HFF-Myc (cell line): ENCODE measurements at places on chromosomes 2 and 18.
A peak's percentile ranks its signal among the peaks of the same experiment; 100 is the strongest.

DNA sequence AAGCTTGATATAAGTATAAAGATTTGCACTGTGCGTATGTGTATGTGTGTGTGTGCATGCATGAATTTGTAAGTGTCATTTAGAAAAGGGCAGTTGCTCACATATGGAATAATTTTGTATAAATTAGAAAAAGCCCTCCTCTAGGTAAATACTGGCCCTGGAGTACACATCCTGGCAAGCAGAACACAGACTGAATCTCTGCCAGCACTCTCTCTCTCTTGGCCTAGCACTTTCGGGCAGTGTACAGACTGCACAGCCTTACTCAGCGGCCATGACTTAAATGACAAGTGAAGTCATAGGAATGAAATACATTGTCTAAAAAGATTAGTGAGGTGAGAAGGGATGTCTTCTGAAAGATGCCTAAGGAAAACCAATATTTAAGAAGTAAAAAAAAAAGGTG lies 214.1 kb downstream of the RDH14 start:
- no peak for DNase-seq

GRCh38 chr2:24704692-24705091 lies 88.5 kb downstream of the PTRHD1 start:
- DNase-seq, result no peak

GRCh38 chr2:112173646-112174319 lies 35.6 kb downstream of the FBLN7 start:
- DNase-seq, result no peak

DNA sequence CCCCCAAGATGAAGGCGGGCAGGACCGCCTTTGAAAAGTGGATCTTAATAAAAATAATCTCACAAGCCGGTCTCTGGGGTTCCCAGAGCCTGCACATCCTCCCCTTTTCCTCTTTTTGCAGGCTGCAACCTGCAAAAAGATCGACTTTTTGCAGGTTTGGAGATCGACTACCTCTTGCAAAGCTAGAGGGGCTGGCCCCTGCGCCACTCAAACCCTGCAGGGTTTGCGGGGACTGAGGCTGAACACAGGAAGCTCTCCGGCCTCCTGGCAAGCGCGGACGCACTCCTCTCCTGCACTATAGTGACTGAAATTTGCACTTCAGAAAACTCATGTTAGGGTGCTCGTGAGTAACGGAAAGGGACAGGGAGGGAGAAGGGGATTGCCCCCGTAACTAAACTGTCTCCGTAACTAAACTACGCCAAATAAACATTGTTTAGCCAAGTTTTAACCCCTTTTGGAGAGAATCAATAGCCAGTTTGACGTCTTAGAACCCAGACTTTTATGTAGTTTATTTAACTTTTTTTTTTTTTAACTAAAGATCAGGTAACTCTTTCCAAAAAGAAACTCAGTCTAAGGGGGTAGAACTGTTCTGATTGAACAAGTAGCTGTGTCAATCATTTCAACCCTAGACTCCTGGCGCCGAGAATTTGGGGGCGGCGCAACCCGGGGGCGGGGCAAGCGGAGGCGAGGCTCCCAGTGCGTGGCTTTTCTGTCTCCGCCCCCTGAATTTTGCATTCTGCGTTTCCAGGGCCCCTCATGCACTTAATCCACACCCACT lies 2.5 kb downstream of the IGFBP5 start:
- no peak for DNase-seq

- peak; percentile 32 for DNase-seq
Measured at GRCh38 chr18:3703732-3704176, 253.8 kb downstream of the TGIF1 start.

- DNase-seq, result no peak
Measured at GRCh38 chr18:62437235-62438017, 85.4 kb upstream of the ZCCHC2 start.

DNA sequence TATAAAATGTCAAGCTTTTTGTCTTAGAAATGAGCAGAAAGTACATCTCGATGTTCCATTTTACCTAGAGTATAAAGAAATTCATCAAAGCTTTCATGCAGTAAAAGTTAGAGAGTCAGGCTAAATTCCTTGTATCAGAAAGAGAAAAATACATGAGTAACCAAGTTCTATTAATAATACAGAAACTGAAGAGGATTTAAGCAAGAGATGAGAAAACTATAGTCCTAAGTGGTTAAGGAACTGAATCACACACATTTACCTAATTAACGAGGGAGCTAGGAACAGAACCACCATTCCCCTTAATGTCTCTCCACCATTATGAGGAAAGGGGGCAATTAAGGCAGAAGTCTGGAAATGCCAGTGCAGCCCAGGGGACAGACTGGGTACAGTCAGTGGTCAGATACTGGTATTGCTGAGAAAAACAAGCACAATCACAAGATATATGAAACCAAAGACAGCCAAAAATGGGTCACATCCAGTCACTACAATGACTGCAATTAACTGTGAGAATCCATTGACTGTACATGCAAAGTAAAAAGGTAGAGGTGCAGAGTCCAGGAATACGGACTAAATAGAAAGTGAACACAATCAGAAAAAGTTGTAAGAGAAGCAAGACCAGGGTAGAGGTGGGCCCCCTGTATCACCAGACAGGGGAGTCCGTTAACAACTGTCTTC lies 23.9 kb downstream of the MAP4K3 start:
- DNase-seq, result no peak

- no peak for DNase-seq
Measured at GRCh38 chr2:196915507-196916189, 10.9 kb downstream of the PGAP1 start.

GRCh38 chr2:238927746-238928519 lies 80.0 kb downstream of the TWIST2 start:
- DNase-seq, result no peak

GRCh38 chr2:85476624-85477023 lies 58.1 kb downstream of the SH2D6 start:
- no peak for DNase-seq

- DNase-seq, result no peak
Measured at GRCh38 chr2:134194519-134194918, 59.4 kb upstream of the MGAT5 start.

DNA sequence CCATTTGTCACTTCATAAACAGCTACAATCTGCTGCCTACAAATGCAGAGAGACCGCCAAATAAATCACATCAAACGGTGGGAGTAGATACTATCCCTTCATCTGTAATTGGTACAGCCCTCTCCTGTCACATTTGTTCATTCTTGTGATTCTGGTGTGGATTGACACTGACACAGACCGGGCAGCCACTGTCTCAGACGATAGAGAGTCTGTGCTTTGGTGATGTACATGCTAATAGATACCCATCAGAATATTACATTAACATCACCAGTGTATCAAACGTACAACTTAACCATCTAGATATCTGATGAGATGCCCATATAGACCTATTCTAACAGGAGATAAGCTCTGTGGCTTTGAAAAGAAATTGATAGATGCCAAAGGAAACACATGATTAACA lies 419.7 kb upstream of the ZEB2 start:
- no peak for DNase-seq

DNA sequence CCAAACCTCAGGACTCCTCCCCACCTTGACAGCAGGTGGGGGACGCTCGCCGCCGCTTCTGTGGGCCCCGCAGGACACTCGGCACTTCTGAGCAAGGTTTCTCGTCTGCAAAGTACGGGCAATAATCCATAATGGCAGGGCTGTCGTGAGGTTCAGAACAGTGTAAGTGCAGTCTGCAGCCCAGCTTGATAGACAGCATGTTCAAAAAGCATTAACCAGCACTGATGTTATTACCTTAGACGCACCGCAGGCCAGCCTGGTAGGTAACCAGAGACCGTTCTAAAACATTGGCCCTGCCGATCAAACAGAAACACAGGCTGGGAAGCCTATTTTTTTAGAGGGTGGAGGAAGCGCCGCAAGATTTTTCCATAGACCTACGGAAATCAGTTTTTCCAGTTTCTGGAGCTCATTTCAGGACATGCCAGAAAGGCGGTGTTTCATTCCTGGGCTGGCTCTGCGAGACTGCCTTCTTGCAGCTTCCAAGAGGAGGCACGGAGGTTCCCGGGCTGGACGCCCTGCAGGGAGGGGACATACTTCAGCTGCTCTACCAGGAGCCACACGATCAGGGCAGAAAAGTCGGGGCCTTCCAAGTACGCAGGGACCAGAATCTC lies 148.7 kb downstream of the TPO start:
- no peak for DNase-seq

- no peak for DNase-seq
Measured at GRCh38 chr2:46389417-46389916, 89.9 kb upstream of the TMEM247 start.

DNA sequence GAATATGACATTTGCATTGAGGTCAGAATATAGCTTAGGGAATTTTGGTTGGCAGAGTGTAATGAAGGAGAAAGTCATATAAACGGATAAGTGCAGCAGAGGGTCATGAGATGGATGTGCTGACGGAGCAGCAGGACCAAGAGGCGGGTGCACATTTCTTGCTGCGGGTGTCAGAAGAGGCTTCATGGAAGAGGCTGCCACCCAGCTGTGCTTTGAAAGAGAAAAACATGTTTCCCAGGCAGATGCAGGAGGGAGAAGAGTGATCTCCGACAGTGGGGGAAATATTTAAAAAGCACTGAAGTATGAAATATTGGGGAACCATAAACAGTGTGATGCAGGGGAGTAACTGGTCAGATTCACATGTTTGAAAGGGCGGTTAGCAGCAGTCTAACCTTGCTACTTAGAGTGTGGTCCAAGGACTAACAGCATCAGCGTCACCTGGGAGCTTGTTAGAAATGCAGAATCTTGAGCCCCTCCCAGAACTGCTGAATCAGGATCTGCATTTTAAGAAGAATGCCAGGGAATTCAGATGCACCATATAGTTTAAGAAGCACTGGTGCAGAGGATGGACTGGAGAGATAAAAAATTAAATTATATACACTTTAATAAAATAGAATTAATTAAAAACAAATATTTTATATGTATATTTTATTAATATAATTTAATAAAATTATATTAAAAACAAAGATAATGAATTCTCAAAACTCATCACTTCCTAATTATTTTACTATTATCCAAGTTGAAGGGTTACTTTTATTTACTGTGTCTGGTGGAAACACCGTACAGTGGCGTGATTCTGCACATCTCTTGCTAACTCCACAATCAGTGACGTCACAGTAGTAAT lies 36.1 kb upstream of the SCYGR1 start:
- DNase-seq, result no peak

DNA sequence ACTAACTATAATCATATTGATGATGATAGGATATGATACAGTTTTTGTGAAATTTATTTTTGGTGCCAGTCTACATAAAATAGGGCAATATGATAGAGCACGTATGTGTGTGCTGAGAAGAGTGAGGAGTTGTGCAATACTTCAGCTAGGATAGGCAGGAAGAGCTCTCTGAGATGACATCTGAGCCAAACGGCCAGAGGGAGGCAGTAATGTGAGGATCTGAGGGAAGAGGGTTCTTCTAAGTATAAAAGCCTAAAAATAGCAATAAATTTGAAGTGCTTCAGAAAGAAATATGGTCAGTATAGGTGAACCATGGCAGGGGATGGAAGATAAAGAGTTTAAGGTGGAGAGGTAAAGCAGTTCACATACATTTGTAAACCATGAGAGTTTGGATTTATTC lies 102.5 kb downstream of the OLA1 start:
- DNase-seq, result no peak

- no peak for DNase-seq
Measured at GRCh38 chr2:20485612-20486388, 38.9 kb downstream of the RHOB start.

DNA sequence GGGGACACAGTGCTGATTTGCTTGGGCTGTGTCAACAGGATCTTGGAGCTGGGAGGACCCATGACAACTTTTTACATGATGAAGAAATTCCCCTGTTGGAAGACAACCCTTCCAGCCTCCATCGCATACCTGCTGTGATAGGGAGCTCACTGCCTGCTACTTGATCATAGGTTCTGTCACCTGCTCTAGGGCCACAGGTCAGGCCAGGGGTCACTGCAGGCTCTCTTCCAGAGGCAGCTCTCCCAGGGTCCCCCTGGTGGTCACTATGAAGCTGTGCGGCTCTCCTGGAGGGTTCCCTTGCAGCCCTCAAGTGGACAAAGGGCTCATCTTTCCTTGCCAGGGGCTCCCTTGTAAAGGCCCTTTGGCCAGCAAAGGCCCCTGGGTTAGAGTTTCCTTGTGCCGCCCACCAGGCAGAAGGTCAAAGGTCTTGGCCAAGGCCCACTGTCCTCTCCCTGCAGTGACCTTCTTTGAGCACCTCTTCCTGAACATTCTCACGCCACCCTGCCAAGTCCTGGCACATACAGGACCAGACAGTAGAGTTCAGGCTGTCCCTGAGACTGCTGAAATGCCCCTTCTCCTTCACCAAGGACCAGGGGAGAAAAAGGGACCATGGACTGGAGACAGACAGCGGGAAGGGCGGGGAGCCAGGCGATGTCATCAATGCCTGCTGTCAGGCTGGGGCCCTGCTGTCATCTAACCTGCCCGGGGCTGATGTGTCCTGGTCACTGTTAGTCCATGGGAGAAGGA lies 345.1 kb downstream of the DYSF start:
- no peak for DNase-seq

GRCh38 chr2:127199223-127199622 lies 20.9 kb downstream of the CYP27C1 start:
- DNase-seq, result no peak

- DNase-seq, result no peak
Measured at GRCh38 chr2:231218366-231218765, 19.9 kb downstream of the ARMC9 start.

- peak; percentile 33 for DNase-seq
Measured at GRCh38 chr2:198371921-198372543, 567.6 kb downstream of the PLCL1 start.

DNA sequence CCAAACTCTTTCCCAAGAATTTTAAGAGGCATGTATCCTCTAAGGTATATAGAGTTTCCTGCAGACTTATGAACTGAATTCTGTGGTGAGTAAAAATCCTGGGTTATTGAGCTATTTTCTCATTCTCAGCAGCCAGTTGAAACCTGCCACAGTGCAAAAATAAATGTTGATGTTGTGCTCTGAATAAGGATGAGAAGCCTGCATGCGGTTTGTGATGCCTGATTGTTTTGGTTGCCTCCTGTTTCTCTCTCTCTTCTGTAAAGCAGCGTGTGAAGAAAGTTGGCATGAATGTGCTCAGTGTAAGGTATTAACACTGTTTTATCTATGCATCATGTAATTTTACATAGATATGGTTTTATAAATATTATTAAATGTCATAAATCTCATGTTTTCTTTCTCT lies 452.6 kb downstream of the CDH2 start:
- no peak for DNase-seq

- DNase-seq, result no peak
Measured at GRCh38 chr18:34884436-34884835, 156.8 kb upstream of the MAPRE2 start.

GRCh38 chr2:169464882-169465281 lies 14.4 kb upstream of the BBS5 start:
- no peak for DNase-seq

- DNase-seq, result no peak
Measured at GRCh38 chr2:186531257-186531775, 45.3 kb downstream of the ZC3H15 start.

GRCh38 chr18:58512648-58513588 lies 116.0 kb downstream of the ALPK2 start:
- no peak for DNase-seq

DNA sequence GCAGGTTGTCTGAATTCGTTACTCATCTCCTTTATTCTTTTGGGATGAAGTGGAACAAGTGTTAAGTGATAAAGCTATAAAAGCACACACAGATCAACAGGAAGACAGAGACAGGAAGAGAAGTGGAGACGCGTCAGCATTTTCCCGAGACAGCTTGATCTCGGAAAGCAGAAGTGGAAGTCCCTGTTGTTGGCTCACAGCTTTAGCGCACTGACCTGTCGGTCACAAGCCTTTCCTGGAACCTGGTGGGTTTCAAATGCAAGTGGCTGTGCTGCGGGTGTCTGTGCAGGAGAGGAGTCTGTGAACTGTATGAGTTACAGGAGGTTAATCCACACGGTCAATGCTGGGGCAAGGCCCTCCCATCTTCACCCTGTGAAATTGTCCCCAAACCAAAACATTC lies 116.6 kb upstream of the PELI1 start:
- DNase-seq, result no peak
